ENCODE measurements at places on chromosomes 3 and 15. TPM values are rescaled to one million over a fixed set of nuclear protein-coding genes. Genes with fewer than 3 reads are reported as not detected.

The ASB14 gene
- total RNA-seq, result not detected

The NTRK3 gene
- under 0.01 TPM for total RNA-seq

The SERPINI1 gene
- 0.33 TPM for total RNA-seq

The MOBP gene
- total RNA-seq, result 0.19 TPM

The SAXO2 gene
- 1.8 TPM for total RNA-seq

The GATM gene
- 0.65 TPM for total RNA-seq

Measured in vein endothelial cell (primary cell).